ENCODE measurements at places on chromosomes 4 and X.

DNA sequence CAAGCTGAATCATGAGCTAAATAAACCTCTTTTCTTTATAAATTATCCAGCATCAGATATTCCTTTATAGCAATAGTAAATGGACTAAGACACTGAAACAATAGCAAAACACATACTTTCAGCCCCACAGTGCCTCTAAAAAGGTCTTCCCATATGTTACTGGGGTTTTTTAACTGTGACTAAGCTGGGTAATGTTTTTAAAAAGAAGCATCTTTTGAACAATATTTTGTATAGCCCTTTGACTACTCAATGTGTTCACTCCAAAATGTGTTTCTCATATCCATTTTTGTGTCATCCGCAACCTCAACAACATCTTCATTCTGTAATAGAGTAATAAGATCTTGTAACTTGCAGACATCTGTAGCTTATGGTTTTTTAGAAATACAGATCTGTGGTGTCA is 218.7 kb upstream of the S100G start:
- DNase-seq = no peak

DNA sequence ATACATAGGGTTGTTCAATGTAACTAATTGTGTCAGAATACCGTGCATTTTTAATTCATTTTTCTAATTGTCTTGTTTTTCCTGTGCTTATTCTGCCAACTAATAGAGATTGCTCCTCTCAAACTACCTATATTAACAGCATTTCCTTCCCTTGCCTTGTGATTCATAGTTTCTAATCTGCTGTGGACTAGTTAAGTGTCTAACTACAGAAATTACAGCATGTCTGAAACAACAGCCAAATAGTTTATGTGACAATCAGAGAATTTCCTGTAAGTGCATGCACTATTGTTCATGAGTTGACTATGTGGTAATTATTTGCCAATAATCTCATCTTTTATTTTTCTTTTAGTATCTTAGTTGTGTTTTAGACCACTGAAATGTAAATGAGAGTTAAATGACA is 4.1 kb upstream of the SEC24B start:
- DNase-seq = no peak

DNA sequence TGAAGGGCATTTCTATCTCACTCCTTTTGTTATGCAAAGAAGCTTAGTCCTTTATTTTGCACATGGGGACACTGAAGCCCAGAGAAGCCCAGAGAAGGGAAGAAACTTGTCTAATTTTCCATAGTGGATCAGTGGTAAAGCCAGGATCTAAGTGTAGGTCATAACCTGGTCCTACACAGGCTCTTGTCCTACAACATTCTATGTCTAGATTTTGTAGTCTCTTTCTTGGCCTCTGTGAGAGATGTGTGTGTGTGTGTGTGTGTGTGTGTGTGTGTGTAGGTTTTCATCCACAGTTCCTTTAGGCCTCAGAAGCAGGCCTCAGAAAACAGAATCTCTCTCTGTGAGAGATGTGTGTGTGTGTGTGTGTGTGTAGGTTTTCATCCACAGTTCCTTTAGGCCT is 38.3 kb downstream of the VSIG4 start:
- DNase-seq = no peak

GRCh38 chrX:20639115-20639514 is 372.4 kb upstream of the RPS6KA3 start:
- DNase-seq = no peak

GRCh38 chrX:70720721-70721120 is 187.8 kb downstream of the TEX11 start:
- DNase-seq = no peak

- DNase-seq = no peak
Measured at GRCh38 chrX:54044877-54045338, 635 bp upstream of the PHF8 start.

All from activated T-helper 1 cell treated with anti-CD3 and anti-CD28 coated beads, Interleukin-2, amount 50 U/mL, for 16 hours (primary cell).